ENCODE measurements at places on chromosomes 3 and 15. TPM values are rescaled to one million over a fixed set of nuclear protein-coding genes. Genes with fewer than 3 reads are reported as not detected.

DNA sequence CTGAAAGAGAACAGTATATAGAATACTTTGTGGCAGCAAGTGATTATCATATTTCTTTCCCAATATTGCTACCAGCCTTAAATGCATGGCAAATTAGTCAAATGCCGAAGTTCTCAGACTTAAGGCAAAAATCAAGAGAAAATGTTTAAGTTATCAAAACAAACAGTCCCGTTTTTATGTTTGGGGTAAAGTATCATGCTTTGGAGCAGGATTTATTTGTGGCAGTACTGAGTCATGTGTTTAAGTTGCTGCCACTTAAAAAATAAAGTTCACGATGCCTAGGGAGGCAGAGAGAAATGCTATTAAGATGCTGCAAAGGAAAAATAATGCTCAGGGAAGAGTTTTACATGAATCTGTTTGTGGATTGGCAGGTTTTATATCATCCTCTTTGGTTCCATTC is 417.4 kb upstream of the MDFIC2 start:
- DNase-seq: no peak

- peak; percentile 19 for DNase-seq
Measured at GRCh38 chr3:52892625-52893311, 4.6 kb downstream of the STIMATE start.

DNA sequence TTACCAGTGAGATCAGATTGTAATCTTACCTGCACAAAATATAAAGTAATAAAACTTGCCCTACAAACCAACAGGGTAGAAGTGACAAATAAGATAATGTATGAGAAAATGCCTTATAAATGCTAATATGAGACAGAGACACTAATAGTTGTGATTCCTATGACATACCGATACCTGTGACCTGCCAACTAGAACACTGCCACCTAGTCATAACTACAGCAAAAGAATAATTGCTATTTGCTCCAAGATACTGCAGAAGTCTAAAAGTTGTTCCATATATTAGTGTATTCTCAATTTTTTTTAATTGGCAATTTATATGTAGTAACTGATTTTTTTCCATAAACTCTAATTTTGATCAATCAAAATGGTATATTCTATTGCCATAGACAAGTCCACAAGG is 25.3 kb upstream of the GP5 start:
- DNase-seq: no peak

DNA sequence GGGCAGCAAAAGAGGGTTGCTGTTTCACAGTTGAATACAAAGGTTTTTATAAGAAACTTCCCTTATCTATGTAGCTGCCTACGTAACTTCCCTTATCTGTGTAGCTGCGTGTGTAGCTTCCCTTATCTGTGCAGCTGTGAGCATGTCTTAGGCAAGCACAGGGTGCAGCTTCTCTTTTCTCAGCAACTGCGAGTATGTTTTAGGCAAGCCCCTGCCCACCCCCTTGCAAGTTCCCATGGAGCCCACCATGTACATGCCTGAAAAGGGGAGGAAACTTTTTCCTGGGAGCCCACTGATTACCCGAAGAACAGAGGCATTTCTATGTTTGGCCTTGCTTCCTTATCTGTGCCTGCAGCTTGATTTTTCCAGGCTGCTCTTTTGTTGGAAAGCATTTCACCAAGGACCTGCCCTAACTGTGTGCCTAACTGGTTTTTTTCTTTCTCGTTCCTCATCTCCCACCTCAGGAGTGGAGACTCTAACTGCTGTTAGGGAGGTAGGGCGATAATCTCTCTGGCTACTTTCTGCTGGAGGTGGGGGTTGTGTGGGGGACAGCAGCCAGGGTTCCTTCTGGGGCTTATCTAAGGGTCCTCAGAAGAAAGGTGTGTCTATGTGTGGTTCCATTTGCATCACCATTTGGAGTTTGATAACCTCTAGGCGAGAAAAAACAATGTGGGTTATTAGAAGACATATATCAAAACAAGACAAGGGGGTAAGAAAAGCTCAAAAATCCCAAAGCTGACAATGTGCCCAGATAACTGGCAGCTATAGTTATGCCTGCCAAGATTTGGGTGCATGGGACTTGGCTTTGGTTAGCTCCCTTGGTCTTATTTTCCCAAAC is 26.0 kb downstream of the SORD start:
- DNase-seq: no peak

DNA sequence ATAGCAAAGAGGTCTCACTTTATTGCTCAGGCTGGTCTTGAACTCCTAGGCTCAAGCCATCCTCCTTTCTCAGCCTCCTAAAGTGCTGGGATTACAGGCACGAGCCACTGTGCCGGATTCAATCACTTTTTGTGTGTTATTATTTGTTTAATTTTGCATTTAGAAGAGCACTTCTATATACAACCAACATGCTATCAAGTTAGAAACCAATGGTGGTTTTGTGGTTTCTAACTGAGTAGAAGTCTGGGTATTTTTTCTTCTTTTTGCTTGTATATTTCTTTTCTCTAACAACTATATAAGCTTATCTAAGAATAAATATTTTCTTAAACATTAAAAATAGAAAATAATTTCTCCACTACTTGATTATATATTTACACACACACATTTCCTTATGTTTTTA is 86.7 kb downstream of the PEAK1 start:
- DNase-seq: no peak

GRCh38 chr3:27326629-27327545 is 42.3 kb downstream of the NEK10 start:
- no peak for DNase-seq

DNA sequence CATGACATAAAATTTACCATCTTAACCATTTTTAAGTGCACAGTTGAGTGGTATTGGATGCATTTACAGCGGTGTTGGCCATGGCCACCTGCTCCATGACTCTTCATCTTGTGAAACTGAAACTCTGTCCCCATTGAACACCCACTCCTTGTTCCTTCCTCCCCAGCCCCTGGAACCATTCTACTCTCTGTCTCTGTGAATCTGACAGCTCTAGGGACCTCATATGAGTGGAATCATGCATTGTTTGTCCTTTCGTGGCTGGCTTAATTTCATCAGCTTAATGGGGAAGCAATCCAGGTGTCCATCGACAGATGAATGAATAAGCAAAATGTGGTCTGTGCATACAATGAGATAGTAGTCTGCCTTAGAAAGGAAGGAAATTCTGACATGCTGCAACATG is 42.5 kb downstream of the PLXNA1 start:
- DNase-seq: no peak

Gene DUOXA2
- total RNA-seq: not detected

All from CD4-positive, alpha-beta T cell (primary cell).